ENCODE measurements at places on chromosomes 5 and 9. TPM values are rescaled to one million over a fixed set of nuclear protein-coding genes. Genes with fewer than 3 reads are reported as not detected.

DNA sequence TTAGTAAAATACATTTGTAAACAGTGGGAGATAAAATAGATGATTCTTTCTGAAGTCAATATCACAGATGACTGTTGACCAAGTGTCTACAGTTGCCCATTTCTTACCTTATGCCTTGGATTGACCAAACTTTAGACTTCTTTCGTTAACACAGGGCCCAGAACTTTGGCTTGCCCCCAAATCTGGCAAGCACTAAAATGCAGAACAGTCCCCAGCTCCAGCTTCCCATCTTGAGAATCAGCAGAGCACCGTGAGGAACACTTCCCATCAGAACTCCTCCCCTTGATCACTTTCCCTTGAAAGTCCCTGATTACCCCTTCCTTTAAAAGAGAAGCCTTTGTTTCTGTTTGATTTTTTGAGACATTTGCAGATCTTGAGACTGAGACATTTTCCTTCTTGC lies 1039.9 kb downstream of the TLE1 start:
- no peak for DNase-seq
- H3K4me1 ChIP-seq: no peaks in the 10 kb centered on the region
- H3K27ac ChIP-seq: no peak overlapping the region
- H3K27me3 ChIP-seq: no peaks in the 10 kb centered on the region

GRCh38 chr9:137305060-137305797 lies 3.2 kb upstream of the NRARP start:
- H3K36me3 ChIP-seq: no peaks in the 10 kb centered on the region
- peak overlapping the region; percentile 59 for H3K4me3 ChIP-seq
- no peak overlapping the region for H3K27ac ChIP-seq

The ZNF618 gene
- total RNA-seq: 0.60 TPM

The FCN2 gene
- total RNA-seq: not detected

Data from T-helper 17 cell (primary cell).